ENCODE measurements at places on chromosomes 7 and 10.
A peak's percentile ranks its signal among the peaks of the same experiment; 100 is the strongest.

GRCh38 chr7:139948167-139948566, 114.6 kb downstream of the PARP12 start:
- DNase-seq: no peak

DNA sequence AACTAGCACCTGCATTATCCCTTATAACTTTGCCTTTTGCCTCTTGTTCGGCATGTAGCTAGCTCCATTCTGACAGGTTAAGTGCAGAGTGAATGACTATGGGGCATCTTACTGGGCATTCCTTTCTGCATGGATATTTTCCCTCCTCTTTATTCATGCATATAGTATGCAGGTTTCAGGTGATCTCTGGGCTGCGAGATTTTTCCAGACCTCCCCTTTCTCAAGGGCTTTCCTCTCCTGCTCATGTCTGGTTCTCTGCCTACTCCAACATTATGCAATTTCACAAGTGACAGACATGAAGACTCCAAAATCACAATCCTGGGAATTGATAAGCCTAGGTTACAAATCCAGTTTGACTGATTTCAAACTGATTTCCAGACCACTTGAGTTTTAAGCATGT, 503.8 kb downstream of the NXPH1 start:
- no peak for DNase-seq

GRCh38 chr7:135147341-135147898, 452 bp upstream of the TMEM140 start:
- no peak for DNase-seq

GRCh38 chr10:128380946-128381345, 254.7 kb upstream of the MKI67 start:
- DNase-seq: no peak

DNA sequence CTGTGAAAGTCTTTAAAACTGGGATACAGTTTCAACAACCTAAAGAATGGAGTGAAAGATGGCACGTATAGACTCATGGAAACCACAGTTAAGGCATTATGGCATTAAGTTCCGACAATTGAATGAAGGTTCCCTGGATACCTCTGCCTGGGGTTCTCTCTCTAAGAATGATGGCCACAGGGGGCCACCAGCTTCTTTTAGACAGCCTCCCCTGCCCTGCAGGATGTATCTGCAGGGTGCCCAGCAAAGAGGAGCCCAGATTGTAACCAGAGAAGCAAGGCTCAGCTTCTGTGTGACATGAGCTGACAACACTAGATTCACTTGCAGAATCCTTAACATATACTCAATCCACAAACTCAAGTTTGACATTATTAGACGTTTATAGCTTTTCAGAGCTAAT, 645.4 kb downstream of the PARD3 start:
- no peak for DNase-seq

GRCh38 chr10:23158370-23158769, 33.7 kb upstream of the PTF1A start:
- DNase-seq: no peak

- peak; percentile 65 for DNase-seq
These were observed 17.9 kb downstream of the SEMA3A start for GRCh38 chr7:84176716-84177115.

GRCh38 chr10:63614371-63614891, 93.2 kb downstream of the REEP3 start:
- peak; percentile 69 for DNase-seq
